ENCODE measurements at places on chromosomes 2 and 18.

GRCh38 chr2:51633073-51633472 is 601.1 kb upstream of the NRXN1 start:
- DNase-seq: no peak

- DNase-seq: no peak
These were observed 72.8 kb upstream of the POU3F3 start for GRCh38 chr2:104781151-104781550.

- no peak for DNase-seq
These were observed 59.6 kb downstream of the CABYR start for GRCh38 chr18:24198461-24198860.

- no peak for DNase-seq
These were observed 6.8 kb downstream of the MAIP1 start for GRCh38 chr2:199962203-199962602.

DNA sequence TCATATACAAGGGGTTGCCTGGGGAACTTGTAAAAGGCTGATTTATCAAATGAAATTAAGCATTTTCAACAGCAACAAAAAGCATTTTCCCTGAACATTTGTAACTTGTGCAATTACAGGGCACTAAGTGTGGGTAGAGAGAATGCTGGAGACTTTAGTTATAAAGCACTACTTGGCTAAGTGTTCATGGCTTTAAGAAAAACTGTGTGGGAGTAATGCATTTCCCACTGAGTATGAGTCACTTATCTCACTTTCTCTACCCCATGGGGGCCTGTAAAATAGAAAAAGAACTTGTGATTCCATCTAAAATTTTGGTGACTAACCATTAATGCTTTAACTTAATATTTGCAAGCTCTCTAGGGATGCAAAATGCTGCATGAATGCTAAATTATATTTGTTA is 193.4 kb downstream of the CCDC102B start:
- DNase-seq: peak; percentile 46

DNA sequence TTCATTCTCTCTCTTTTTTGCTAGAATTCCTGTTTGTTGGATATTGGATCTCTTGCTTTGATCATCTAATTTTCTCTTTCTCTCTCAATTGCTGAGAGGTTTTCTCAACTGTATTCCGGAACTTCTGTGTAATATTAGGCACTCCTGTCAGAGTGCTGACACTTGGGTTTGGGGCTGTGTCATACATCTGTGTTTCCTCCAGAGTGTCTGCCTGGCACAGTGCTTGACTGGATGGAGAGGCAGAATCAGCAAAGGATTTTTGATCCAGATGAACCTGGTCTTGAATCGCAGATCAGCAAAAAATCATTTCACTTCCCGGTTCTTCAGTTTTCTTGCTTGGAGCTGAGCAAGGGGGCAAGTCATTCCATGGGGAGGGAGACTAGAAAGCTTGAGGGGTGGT is 87.7 kb upstream of the CXCR4 start:
- no peak for DNase-seq

- DNase-seq: peak; percentile 53
These were observed 72.5 kb downstream of the SH3BP4 start for GRCh38 chr2:235024191-235024860.

GRCh38 chr2:65420712-65421431 is 11.5 kb downstream of the SPRED2 start:
- DNase-seq: peak; percentile 65

DNA sequence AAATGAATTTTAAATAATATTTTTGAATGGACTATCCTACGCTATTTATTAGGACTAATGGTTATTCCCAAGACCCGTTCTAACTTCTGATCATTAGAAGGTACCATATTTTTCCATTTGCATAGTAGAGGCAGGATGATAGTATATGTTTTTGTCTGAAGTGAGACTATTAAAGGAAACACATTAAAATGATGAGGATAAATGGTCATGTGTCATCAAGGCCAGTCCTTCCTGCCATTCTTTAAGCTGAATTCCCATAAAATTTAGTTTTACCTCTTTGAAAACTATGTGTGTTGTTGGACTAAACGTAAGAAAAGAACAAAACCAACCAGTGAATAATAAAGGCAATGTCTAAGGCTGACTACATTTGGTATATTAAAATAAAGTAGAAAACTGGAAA is 121.8 kb downstream of the SLC8A1 start:
- DNase-seq: no peak

DNA sequence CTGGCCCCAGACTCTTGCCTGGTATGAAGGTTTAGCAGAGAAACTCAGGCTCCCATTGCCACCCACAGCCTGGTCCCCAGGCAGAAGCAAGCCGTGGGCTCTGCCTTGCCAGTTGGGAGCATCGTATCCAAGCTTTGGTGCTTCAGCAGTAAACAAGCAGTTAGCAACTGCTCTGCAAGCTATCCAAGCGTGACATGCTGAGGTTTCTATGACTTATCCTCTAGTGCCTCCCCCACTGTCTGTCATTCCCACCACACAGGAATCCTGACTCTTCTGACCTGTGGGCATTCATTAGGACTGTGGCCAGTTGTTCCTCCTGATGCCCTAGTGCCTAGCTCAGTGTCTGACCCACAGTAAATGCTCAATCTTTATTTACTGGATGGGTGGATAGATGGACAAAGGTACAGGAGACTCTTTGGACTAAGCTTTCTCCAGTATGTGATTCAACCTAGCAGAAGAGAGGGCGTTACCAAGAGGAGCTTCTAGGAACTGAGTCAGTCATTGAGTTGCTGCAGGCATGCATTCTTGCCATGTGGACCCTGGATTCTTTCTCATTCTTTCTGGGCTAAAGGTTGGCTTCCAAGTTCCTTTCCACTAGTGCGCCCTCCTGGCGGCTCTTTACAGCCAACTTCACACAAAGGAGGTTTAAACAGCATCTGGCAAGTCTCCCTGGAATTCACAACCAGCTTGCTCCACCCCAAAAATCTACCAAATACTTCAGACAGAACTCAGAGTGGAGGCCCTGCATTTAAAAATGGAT is 40.6 kb upstream of the MRPL19 start:
- DNase-seq: peak; percentile 89

DNA sequence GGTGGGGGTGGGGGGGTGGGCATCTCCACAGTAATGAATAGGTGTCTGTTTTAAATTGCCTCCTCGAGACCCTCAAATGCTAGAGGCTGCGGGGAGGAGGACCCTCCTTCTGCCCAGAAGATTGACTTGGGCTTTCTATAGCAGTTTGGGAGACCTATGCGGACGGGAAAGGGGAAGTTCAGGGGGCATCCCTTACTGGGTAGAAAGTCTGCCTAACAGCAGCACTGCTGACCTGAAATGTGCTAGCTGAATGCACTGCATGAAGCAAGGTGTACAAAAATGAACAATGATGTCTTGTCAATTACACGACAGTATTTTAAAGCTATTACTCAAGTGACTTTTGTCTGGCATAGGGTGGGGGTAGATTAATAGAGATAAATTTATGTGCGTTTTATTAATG is 2.5 kb downstream of the DCC start:
- no peak for DNase-seq

DNA sequence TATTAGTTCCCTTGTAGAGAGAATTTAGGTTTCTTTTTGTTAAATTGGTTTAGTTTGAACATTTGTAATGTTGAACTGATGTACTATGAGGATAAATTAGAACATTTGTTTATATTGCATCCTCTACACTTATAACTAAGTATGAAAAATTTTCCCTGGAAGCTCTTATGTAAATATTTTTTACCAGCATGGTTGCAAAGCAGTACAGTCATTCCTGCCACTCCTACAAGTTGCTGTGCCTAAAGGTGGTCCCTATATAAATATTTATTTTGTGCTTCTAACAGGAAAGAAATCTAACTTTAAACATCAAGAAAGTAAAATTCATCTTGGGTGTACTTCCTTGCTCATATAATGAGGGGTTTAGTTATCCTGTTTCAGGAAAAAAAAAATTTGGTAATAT is 14.2 kb downstream of the TWSG1 start:
- peak; percentile 44 for DNase-seq

DNA sequence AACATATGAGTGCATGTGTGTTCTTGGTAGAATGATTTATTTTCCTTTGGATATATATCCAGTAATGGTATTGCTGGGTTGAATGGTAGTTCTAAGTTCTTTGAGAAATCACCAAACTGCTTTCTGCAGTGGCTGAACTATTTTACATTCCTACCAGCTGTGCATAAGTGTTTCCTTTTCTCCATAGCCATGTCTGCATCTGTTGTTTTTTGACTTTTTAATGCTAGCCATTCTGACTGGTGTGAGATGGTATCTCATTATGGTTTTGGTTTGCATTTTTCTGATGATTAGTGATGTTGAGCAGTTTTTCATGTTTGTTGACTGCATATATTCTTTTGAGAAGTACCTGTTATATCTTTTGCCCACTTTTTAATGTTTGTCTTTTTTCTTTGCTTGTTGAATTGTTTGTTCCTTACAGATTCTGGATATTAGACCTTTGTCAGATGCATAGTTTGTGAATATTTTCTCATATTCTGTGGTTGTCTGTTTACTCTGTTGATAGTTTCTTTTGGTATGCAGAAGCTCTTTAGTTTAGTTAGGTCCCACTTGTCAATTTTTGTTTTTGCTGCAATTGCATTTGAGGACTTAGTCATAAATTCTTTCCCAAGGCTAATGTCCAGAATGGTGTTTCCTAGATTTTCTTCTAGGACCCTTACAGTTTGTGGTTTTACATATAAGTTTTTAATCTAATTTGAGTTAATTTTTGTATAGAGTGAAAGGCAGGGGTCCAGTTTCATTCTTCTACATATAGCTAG is 17.6 kb upstream of the KCNE4 start:
- peak; percentile 33 for DNase-seq

DNA sequence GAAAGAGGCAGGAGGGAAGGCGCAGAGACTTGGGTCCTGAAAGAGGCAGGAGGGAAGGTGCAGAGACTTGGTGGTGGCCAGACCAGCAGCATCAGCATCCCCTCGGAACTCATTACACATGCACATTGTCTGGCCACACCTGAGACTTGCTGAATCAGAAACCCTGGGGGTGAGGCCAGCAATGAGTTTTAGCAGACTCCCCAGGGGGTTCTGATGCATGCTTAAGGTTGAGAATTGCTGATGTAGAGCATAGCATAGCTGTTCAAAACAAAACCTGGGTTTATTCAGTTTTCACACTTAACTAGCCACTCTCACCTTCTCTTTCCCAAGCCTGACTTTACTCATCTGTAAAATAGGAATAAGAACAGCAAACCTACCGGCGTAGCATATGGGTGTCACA is 122.9 kb downstream of the MRO start:
- DNase-seq: no peak

DNA sequence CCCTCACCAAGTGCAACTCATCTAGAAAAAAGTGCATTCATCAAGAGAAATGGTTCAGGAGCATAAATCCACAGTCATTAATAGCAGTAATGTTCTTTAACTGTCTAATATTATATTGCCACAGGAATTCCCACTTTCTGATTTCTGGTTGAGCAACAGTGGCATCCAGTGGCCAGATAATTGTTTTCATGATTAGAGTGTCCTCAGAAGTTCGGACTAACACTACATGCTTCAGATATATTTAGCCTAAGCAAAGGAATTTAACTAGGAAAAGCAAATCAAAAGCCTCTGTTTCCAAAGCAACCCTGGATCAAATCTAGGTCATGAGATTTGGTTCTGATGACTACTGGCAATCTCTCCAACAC is 9.8 kb upstream of the ERBB4 start:
- DNase-seq: peak; percentile 78

GRCh38 chr18:36441426-36442240 is 144.1 kb downstream of the FHOD3 start:
- DNase-seq: peak; percentile 82

DNA sequence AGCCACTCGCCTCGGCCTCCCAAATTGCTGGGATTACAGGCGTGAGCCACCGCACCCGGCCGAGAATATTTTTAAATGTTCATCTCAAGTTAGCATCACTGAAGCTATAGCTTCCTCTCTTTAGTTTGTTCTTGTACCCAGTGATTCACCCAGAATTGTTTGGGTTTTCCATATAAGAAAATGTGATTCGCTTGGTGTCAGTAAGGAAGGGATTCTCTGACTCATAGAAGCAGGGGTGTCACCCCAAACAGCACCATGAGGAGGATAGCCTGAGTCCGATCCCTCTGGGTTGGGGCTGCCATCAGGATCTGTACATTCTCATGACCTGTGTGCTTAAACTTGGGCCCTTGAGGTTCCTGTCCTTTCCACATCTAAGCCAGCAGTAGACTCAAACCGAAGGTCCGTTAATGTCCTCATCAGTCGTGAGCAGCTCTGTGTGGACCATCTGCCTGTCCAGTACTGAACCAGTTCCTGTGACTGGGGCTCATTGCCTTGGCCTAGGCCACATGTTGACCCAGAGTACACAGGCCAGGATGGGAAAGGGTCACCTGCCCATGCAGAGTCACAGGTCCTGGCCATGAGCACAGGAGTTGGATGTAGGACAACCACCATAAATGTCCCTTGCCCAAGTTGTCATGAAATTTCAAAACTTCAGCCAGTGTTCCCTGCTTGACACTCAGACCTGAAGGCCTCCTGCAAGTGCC is 311.9 kb downstream of the GBX2 start:
- DNase-seq: no peak

DNA sequence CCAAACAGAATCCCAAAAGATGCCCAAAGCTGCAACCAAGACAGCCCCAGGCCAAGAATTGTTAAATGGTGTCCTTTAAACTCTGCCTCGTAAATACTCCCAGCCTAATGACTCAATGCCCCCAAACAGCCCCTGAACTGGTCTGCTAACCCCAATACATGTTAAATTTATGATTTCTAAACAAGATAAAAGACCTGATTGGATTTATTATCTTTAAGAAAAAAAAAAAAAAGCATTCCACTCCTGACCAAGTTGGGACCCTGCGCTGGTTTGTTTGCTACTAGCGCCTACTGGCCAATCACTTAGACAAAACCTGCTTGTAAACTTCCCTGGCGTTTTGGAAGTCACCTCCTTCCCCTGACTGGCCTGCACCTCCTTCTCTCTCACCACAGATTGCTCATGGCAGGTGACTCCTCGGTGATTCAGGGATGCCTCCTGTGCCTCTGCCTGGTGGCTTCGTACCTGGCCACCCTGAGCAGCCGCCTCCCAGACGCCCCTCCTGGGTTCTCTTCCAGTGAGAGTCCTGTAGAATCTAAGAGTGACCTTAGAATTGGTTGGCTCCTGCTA is 121.3 kb downstream of the BCL11A start:
- DNase-seq: no peak

DNA sequence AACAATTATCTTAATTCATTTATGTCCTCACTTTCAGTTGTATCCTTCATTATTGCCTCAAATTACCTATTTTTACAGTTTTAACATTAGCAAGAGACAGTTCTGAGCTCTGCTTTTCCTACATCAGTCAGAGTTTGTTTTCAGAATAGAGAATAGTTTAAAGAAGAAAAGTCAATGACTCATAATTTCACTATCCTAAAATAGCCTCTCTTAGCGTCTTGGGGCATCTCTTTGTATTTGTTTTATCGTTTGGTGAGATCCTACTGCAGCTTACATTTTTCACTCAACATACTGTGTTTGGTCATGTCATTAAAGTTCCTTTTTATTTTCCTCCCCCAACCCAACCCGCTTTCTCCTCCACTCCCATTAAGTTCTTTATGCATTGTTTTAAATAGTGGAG is 3.8 kb downstream of the SEC11C start:
- DNase-seq: peak; percentile 32

All from adipocyte (in vitro differentiated cells).